Activated effector memory CD4-positive, alpha-beta T cell treated with Interleukin-2 at 50 U/mL for 16 hours (primary cell): ENCODE measurements at places on chromosomes 2 and 18.

DNA sequence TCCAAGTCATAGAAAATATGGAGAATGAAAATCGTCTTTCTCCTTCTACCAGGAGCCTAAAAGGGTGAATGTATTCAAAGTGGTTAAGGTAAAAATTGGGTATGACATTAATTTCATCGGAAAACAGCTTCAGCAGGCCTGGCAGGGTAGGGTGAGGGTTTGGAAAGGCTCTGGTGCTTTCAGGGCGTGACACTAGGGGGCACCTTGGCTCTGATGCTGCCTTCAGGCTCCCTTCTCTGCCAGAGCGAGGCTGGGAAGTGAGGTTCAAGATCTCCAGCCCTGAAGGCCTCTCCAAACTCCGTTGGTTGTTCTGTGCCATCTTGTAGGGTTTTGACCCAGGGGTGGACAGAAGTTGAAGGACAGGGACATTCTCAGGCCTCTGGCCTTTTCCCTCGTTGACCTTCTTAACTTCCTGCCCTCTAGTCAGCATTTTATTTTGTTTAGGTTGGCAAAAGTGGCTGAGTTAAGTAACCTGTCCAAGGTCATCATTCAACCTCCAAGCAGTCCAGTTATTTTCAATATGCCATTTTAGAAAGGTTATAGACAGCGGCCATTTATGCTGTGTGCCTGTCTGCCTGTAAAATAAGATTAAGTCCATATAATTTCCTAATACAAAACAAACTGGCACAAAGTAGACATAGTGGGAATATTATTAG is 40.3 kb downstream of the EML6 start:
- DNase-seq: no peak

DNA sequence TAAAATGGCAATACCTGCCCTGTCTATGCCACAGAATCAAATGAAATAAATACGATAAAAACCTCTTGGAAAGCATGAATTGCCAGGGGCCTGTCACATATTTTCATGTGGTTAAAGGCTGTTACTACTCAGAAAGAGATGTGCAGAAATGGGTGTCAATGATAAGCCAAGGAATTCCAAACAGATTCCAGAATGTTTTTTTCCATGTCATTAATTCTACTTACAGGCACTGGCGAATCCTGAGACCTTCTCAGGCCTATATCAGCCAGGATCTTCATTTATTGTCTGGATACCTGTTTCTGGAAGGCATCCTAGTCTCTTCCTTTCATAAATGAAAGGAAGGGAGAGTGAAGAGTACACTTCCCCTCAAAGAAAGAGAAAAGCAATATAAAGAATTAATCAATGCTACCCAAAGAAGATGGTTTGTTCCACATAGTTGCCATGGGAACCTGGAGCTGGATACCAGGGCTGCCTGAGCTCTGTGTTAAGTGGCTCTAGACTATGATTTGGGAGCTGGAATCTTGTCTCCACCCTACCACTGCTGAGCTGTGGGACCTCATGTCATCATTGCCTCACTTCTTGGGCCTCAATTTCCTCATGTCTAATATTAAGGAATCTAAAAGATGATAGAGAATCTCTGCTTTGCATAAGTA is 335.1 kb upstream of the SKOR2 start:
- DNase-seq: no peak

GRCh38 chr2:170143045-170143717 is 34.8 kb upstream of the MYO3B start:
- DNase-seq: no peak

GRCh38 chr2:200446612-200447011 is 63.3 kb downstream of the KCTD18 start:
- DNase-seq: no peak

DNA sequence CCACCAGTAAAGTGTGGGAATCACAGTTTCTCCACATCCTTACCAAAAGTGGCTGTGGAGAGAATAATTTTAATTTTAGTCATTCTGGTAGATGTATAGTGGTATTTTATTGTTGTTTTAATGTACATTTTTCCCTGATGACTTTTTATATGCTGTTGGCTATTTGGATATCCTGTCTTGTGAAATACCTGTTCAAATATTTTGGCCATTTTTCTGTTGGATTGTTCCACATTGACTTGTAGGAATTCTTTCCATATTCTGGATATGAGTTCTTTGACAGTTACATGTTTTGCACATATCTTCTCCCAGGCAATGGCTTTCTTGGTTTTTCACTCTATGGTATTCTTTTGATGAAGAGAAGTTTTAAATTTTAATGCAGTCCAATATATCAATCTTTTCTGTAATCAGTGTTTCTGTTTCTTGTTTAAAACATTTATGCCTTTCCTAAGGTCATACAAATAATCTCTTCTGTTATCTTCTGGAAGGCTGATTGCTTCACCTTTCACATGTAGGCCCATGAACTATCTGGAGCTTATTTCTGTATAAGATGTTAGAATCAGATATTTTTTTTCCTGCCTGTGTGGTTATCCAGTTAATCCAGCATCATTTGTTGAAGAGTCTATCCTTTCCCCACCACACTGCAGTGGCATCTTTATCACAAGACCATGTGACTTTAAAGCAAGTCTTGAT is 19.0 kb downstream of the AFTPH start:
- DNase-seq: no peak

DNA sequence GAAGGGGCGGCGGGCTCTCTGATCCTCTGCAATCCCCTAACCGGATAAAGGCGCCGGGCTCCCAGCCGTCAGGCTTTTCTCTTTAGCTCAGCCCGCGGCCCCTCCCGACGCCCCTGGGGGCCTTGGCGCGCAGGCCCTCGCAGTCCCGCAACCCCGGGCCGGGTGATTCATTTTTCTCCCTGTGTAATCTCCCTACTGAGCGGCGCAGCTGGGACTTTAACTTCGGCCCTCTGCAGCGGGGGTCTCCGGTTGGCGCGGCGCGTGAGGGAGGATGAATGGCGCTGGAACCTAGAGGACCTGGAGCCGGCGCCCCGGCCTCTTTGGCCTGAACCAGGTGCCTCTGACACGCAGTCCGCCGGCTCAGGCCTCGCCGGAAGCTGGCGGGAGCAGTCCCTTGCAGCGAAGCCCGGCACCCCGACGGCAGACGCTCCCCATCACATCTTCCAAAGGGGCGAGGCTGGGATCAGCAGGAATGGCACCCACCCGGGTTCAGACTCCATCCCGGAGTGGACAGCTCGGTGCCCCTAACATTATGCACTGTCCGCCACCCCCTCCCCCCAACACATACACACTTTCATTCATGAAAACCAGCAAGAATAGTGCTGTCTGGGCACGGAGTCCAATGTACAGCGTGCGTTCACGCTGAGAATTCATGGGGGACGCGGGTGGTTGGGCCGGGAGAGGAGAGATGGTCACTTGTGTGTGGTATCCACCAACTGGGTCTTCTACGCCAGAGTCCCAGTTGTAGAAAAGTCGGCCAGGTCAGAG is 1.2 kb downstream of the CNGA3 start:
- no peak for DNase-seq

DNA sequence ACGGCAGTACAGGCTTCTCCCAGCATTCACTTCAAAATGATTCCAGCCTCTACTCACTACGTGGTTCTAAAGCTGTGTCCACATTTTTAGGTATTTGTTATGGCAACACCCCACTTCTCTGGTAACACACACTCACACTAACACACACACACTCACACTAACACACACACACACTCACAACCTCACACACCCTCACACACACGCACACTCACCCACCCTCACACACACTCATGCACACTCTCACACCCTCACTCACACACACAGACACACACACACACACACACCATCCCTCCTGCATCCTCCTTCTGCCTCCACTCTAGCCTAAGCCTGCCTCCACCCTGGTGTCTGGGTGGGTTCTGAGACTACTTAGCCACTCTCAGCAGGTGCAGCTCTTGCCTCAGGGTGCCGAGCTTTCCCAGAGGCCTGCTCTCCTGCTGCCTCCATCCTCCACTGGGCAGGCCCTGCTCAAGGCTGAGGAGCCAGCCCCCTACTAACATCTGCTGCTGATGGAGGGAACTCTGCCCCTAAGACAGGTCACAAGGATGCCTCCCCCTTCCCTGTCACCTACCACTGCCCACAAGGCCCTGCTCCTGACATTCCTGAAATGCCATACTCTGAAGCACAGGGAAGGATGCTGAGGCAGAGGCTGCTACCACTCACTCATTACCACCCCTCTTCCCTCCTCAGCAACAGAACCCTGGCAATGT is 63.9 kb downstream of the NCAPH start:
- DNase-seq: no peak

GRCh38 chr2:149089068-149089467 is 50.6 kb downstream of the LYPD6B start:
- DNase-seq: no peak

- DNase-seq: no peak
These were observed 30.8 kb upstream of the HPCAL1 start for GRCh38 chr2:10271946-10272345.

DNA sequence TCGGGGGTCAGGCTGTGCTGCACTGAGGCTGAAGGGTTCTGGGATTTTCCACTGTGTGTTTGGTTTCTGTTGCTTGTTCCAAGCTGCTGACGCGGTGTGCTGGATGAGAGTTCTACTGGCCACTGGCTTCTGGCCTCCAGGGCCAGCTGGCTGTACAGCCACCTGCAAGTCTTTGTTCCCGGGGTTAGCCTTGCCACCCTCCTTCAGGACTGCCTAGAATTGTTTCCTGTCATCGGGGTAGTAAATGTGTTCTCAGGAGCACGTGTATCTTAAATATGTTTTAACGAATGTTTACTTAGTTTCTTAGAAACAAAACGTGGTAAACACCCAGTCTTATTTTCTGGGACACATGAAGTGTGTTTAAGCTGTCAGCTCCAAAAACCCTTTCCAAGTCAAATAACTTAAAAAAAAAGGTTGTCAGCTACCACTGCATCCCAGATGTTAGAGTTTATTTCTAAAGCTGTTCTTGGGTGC is 231.2 kb downstream of the AGAP1 start:
- DNase-seq: no peak

GRCh38 chr2:210626849-210627248 is 70.5 kb downstream of the CPS1 start:
- DNase-seq: no peak

DNA sequence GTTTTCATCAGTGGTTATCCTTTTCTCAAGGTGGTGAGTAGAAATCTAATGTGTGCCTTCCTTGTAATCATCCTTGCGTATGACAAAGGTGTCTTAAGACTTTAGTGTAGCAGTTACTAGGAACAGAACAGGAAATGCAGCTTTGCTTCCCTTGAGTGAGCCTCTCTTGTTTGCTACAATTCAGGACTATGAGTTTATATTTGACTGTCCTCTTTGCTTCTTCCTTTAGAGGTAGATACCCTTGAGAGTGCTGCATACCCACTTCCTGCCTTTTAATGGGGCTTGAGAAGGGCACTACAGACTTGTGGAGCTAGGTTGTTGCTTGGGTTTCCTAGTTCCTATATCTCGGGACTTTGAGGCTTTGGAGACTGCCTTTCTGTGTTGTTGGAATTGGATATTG is 3.8 kb downstream of the KCNJ13 start:
- DNase-seq: no peak

- no peak for DNase-seq
These were observed 24.7 kb downstream of the AGAP1 start for GRCh38 chr2:235518322-235519090.

- DNase-seq: peak; percentile 27
These were observed 117.4 kb upstream of the COPS8 start for GRCh38 chr2:236968101-236968879.

DNA sequence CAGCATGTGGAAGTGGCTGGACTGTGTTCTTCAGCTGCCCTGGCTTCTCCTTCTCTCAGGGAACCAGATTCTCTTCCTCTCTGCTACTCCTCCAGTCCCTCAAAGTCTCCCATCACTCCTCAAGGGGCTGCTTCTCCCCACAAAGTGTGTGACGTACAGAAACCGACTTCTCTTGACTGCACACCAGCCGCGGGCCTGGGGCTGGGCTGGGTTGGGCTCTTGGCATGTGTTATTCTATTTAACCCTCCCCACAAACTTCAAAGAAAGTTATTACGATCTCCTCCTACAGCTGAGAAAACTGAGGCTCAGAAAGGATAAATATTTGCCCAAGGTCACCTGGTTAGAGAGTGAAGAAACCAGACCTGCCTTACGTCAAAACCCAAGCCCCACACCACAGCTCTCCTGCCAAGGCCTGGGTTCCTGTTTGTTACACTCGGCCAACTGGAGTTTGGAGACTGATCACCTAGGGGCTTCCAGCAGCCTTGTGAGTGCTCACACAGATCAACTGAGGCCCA is 269.0 kb downstream of the TFCP2L1 start:
- DNase-seq: no peak

DNA sequence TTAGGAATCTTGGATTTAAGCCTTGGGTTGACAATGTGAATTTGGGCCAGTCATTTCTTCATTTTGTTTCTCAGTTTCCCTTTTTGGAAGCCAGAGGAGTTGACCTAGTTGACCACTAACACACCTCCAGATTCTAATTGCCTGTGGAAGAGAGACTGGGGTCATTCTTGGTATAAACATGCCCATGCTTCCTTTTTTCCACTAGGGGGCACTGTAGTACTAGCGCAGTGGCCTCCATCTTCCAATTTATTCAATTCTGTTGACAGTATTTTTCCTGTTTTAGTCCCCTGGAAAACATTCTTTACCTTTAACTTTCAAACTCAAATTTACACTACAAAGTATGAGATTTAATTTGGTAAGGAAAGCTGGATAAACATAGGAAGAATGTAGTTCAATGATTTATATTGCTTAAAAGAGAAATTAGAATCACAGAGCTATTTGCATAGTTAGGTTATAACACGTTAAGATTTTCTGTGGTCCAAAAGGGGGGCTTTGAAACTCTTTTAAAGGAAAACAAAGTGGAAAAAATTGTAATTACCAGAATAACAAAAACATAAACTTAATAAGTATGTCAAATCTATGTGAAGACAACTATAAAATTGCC is 57.5 kb upstream of the AGPS start:
- no peak for DNase-seq

DNA sequence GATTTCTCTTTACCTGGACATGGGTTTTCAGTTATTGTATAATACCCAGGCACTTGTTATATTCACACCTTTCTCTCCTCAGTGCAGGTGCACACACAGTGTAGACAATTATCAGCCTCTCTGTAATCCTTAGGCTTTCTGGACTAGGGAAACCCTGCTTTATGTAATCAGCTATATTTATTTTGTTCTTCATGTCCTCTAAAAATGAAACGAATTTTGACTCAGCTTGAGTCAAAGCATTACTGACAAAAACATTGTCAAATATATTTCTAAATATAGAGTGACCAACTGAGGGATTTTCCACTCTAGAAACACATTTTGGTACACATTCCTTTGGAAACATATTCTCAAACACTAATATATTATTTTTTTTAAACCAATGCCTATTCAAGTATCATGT is 144.8 kb upstream of the GULP1 start:
- DNase-seq: no peak

DNA sequence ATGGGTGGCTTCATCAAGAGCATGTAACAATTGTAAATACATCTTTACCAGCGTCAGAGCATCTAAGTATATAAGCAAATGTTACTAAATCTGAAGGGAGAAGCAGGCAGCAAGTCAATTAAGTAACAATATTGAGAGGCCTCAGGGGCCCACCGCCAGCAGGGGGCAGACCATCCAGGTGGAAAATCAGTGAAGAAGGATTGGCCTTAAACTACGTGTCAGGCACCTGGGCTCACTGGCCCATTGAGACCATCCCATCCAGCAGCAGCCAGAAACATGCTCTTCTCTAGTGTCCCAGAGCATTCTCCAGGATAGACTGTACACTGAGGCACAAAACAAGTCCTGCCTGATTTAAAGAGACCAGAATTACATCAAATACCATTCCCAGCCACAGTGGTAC is 96.2 kb upstream of the SNTG2 start:
- DNase-seq: no peak

GRCh38 chr18:46310258-46310657 is 206.1 kb downstream of the HAUS1 start:
- no peak for DNase-seq
